NCI-H460 (cell line): ENCODE measurements at places on chromosomes 2 and 18. TPM values are rescaled to one million over a fixed set of nuclear protein-coding genes. Genes with fewer than 3 reads are reported as not detected.
A peak's percentile ranks its signal among the peaks of the same experiment; 100 is the strongest.

GRCh38 chr2:236684504-236685256, 115.1 kb downstream of the ACKR3 start:
- no peak for DNase-seq

CFAP65 gene
- total RNA-seq = not detected in 2 replicates

DNA sequence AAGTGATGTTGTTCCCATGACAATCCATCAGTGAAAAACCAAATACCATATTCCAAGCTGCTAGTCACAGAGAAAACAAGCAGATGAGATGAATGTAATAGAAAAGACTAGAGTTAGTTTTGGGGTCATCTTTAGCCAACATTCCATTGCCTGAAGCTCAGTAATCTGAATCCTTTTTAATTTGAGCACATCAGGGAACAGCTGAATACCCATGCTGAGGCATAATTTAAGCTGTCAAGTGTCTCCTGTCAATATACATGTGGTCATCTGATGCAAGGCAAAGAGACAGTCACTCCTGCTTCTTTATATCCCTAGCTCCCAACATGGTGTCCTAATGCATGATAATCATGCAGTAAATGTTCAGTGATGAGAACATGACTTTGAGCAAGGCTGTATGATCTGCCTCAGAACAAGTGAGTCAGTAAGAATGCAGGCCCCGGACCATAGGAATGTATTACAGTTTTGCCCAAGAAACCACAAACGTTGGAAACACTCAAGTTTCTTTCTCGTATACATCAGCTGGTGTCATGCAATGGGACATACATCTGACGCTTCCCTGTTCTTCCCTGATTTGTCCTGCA, 48.0 kb downstream of the CDK15 start:
- DNase-seq = no peak

RAX gene
- not detected in 2 replicates for total RNA-seq

DNA sequence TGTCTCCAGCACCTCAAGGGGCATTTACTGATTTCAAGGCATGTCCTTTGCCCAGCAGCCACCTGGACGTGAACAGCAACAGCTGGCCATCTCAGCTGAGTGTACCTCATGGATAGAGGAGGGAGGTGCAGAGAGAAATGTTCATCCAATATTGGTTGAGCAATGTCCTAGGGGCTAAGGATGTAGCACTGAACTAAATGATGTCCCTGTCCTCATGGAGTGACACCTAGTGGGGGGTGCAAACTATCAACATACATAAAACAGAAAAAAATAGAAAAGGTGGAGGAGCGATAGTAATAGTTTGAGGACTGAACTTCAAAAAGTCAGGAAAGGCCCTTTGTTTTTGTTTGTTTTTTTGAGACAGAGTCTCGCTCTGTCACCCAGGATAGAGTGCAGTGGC, 4.8 kb upstream of the UGGT1 start:
- no peak for DNase-seq

DNA sequence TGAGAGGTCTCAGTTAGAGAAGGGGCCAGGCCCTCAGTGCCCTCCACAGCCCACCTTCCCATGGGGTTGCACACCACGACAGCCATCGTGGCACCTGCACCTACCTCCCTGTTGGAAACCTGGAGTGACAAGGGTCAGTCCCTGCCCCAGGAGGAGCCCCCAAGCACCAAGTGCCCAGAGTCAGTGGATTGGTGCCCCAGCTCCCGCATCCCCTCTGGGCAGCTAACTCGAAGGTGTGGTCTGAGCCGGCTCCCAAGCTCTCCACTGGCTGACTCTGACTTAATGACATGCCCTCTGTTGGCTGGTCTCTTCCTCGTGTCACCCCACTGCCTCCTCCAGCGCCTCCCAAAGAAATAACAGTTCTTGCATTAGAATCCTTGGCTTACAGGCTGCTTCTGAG, 116.4 kb downstream of the NDUFA10 start:
- DNase-seq = no peak

DNA sequence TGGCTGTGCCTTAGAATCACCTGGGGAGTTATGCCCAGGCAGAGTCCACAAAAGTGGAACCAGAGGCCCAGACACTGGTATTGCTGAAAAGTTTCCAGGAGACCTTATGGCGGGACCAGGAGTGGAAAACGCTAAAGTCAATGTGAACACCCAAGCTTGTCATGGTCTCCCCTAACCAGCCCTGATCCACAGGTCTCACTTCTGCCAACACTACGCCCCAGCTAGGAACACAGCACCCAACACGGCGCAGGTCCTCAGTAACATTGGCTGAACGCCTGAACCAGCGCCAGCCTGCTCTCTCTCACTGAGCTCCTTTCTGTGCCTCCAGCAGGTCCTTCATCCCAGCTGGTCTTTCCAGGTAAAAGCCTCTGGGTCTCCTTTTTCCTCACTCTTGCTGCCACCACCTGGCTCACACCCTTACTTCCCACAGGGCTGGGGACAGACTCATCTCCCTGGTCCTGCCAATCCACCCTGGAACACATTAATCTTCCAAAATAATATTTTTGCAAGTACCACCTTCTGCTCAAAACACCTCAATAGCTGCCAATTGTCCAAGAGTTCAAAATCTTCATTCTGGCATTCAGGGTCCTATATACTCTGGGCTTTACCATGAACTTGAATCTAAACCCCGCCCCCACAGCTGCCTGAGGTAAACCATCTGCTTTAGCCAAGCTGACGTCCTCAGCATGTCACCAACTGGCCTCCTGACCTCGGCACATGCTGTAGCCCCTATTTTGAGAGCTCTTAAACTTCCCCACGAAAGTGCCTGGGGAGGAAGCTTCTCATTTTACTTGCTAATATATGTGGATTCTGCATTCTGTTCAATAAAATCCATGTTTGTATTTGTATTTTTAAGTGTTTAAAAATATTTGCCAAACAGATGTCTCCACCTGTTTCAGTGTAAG, 34.6 kb downstream of the ADCY3 start:
- no peak for DNase-seq

DNA sequence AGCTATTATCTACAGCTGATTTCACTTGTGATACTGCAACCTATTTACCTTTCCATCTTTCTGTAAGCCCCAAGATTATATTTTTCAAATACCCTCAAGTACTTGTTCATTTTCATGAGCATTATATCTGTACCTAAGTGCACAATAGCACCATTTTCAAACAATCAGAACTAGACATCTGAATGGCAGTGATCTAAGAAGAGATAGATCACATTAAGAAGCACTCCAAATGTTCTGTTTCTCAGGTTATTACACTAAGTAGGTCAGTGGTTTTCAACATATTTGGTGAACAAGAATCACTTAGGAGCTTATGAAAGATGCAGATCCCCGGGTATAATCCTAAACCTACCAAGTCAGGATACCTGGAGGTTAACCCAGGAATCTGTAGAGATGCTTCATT, 872.7 kb downstream of the DCDC2C start:
- no peak for DNase-seq

- DNase-seq = no peak
These were observed 11.9 kb downstream of the MSH2 start for GRCh38 chr2:47414682-47415458.

DNA sequence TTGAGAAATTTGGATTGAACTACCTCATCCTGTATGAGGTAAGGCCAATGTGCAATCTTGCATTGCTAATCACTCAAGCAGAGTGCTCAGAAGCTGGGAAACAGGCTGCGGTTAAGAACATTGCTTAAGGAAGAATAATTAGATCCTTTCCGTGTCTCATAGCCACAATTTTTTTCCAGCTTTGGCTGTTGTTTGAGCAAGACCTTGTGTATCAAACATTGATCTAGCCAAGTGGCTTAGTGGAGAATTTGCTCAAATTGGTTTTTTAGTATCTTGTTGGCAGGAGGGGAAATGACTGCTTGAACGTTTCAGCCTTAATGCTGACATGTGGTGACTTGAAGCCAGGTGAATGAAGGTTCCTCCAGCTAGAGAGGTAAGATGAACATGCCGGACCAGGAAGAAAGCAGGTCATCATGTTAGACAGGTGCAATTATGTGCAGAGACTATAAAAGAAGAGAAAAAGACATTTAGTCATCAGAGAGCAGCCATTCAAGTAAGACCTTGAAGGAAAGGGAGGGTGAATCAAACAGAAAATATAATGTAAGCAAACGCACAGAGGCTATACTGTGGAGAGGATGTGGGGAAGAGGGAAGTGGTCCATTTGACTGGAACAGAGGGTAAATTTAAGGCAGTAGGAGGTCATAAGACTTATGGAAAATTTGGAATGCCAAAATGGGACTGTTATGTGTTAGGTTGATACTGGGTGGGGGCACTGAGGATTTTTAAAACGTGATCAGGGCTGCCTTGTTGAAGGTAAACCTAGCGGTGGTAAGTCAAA, 98.9 kb upstream of the CYP1B1 start:
- DNase-seq = no peak

TANC1 gene
- 12.1 and 14.9 TPM in 2 replicates for total RNA-seq

DNA sequence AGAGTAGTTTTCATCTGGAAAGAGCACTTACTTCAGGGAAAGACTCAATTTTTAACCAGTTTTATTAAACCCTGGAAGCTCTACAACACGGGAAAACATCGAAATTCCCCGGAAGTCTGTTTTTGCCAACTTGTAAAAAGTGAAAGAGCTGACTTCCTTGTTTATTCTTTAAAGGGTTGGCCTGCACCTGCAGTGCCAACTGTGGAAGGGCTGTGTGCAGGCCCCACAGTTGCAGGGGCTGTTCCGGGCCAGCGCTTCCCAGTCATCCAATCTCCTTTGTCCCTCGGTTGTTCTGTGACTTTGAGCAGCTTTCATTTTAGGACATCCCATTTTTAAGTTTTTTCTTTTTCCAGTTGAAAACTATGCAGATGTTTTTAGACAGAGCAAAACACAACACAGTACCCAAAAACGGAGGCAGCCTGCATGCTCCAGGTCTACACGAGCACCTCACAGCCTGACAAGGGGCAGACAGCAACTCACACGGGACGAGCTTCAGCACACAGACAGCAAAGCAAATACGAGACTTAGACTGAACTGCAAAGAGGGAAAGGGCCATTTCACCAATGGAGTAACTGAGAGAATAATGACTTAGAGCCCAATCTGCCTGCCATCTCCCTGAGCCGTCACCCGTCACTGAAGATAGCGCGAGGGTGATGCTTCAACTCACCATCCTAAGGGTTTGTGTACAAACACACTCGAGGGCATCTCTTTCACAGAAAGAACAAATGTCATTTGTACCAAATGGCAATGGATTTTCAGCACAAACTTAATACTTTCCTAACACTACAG, 70.6 kb downstream of the EMILIN2 start:
- no peak for DNase-seq

GRCh38 chr18:74517236-74517630, 17.1 kb upstream of the CNDP1 start:
- DNase-seq = no peak

CLIP4 gene
- total RNA-seq = 75.4 and 78.5 TPM in 2 replicates

CRYGD gene
- not detected in 2 replicates for total RNA-seq

CEP68 gene
- total RNA-seq = 7.3 and 8.0 TPM in 2 replicates

- DNase-seq = no peak
These were observed 37.7 kb downstream of the STON1 start for GRCh38 chr2:48567671-48568070.

DNA sequence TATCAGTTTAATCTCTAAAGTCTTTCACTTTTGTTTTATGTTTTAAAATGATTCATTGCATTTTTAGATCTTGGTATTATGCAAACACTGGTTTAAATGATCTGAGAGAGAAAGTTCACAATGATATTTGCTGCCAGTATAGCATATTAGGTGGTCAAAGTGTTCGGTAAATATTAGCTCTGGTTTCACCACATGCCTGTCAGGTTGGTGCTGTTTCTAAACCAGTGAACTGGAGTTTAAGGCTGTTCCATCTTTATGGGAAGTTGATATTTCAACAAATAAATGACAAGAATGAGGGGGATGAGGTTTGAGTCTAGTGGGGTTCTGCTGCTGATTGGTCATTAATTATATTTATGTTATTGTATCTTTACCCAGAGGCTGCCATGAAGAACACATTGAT, 436.4 kb downstream of the DCDC2C start:
- no peak for DNase-seq

- no peak for DNase-seq
These were observed 66.3 kb downstream of the PTGR3 start for GRCh38 chr18:75142677-75143076.

DNA sequence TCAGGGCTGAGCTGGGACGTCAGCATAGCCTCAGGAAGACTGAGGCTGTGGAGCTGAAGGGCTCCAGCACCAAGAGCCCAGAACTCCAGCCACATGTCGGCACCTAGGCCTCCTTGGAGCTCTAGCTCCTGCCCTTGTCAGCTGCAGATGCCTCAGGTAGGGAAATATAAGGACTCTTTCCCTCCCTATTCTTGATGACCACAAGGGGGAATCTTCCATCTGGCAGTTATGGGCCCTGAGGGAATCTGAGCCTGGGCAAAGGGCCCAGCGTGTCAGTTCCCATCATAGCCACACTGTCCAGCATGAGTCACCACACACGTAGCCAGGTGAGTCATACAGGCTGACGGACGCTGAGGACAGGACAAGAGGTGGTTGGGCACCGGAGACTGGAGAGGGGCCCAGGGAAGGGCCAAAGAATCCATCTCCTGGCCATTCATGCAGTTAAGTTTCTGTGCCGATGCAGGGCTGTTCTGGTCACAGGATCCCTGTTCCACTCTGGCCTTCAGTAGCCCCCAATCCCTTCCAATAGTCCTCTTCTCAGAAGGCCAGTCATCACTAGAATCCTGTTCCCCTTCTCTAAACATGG, 1.8 kb downstream of the MPV17 start:
- DNase-seq = peak; percentile 96

DNA sequence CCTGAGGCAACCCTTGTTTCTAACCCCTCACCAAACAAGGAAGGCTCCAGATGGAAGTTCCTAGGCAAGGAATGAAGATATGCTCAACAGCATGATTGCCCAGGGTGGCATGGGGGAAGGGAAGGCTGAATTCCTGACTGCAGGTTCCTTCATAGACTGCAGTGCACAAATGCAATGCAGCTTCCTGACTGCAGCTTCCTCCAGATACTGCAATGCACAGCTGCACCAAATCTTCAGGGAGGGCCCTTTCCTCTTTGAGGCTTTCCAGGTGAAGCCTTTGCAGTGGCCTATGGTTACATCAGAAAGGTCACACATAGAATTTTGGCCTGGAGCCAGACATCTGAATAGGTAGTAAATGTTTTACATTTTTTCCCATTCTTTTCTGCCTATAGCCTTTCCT, 58.8 kb upstream of the DYNAP start:
- DNase-seq = no peak

XPO1 gene
- 171 and 209 TPM in 2 replicates for total RNA-seq

CPLX4 gene
- total RNA-seq = not detected in 2 replicates

GRCh38 chr18:13241083-13241892, 22.7 kb downstream of the LDLRAD4 start:
- no peak for DNase-seq

ARHGAP28 gene
- 0.94 and 1.6 TPM in 2 replicates for total RNA-seq

DNA sequence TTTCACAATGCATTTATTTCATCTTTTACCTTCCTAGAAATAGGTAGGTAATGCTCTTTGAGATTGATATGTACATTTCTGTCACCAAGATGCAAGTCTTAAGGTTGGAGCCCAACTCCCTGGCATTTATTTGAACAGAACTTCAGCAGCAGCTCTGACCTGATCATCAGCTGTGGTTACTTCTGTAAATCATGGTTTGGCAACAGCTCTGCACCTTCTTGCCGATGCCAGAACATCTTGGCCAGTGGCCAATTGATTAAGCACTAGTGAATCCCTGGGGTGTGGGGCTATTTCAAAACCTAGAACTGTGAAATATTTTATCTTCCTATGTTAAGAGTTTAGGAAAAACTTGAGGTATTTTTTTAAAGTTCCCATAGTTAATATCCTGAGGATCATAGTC, 124.8 kb upstream of the NYAP2 start:
- no peak for DNase-seq
